ENCODE measurements at places on chromosomes 2 and 18. TPM values are rescaled to one million over a fixed set of nuclear protein-coding genes. Genes with fewer than 3 reads are reported as not detected.

The LNPK gene
- total RNA-seq = 29.0 TPM

The AGXT gene
- total RNA-seq = 0.09 TPM

The THUMPD2 gene
- 14.1 TPM for total RNA-seq

The SIX3 gene
- 0.16 TPM for total RNA-seq

- no peaks in the 10 kb centered on the region for H3K36me3 ChIP-seq
- no peaks in the 10 kb centered on the region for H3K4me1 ChIP-seq
- H3K27me3 ChIP-seq = no peaks in the 10 kb centered on the region
- H3K27ac ChIP-seq = no peak overlapping the region
Observed at GRCh38 chr2:197965756-197966155, 161.4 kb downstream of the PLCL1 start.

GRCh38 chr2:26560892-26561291 is 80.3 kb downstream of the CIB4 start:
- no peak overlapping the region for H3K27ac ChIP-seq
- no peaks in the 10 kb centered on the region for H3K36me3 ChIP-seq
- peaks cover 10% of the 10 kb centered on the region for H3K4me1 ChIP-seq
- no peak for DNase-seq

- no peaks in the 10 kb centered on the region for H3K4me1 ChIP-seq
- no peak for DNase-seq
- no peak overlapping the region for H3K4me3 ChIP-seq
Observed at GRCh38 chr18:50113726-50114125, 81.2 kb downstream of the MYO5B start.

- H3K4me3 ChIP-seq = no peak overlapping the region
- H3K27ac ChIP-seq = peak overlapping the region; percentile 59
- no peaks in the 10 kb centered on the region for H3K36me3 ChIP-seq
- DNase-seq = peak; percentile 81
- peaks cover 9% of the 10 kb centered on the region for H3K4me1 ChIP-seq
Observed at GRCh38 chr2:101113441-101114267, 37.5 kb downstream of the TBC1D8 start.

GRCh38 chr2:145351864-145352425 is 832.0 kb upstream of the ZEB2 start:
- H3K4me1 ChIP-seq = no peaks in the 10 kb centered on the region
- no peak for DNase-seq
- no peaks in the 10 kb centered on the region for H3K27me3 ChIP-seq
- H3K4me3 ChIP-seq = no peak overlapping the region
- no peak overlapping the region for H3K27ac ChIP-seq

GRCh38 chr2:45724335-45724734 is 72.9 kb downstream of the PRKCE start:
- no peaks in the 10 kb centered on the region for H3K27me3 ChIP-seq
- H3K36me3 ChIP-seq = no peaks in the 10 kb centered on the region
- H3K27ac ChIP-seq = no peak overlapping the region
- no peak overlapping the region for H3K4me3 ChIP-seq

DNA sequence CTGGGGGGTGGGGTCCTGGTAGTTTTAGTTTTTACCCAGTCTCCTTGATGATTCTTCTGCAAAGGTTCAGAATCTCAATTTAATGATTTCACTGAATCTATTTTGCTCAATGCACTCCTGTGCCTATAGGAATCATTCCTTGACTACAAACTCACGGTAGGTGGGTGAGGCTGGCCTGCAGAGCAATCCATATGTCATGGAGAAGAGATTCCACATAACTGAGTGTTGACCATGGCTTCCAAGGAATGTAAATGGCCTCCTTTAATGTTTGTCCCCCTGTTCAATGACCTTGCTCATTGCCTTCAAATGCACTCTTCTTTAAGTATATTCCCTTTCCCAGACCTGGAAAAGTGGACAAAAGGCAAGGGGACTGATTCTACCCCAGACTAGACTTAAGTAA is 12.5 kb downstream of the FAP start:
- H3K27ac ChIP-seq = no peak overlapping the region
- no peak for DNase-seq
- H3K27me3 ChIP-seq = no peaks in the 10 kb centered on the region
- H3K4me3 ChIP-seq = no peak overlapping the region

GRCh38 chr18:48046843-48047242 is 116.4 kb upstream of the SMAD2 start:
- H3K4me3 ChIP-seq = no peak overlapping the region
- DNase-seq = no peak
- H3K4me1 ChIP-seq = no peaks in the 10 kb centered on the region
- H3K36me3 ChIP-seq = no peaks in the 10 kb centered on the region
- no peak overlapping the region for H3K27ac ChIP-seq

DNA sequence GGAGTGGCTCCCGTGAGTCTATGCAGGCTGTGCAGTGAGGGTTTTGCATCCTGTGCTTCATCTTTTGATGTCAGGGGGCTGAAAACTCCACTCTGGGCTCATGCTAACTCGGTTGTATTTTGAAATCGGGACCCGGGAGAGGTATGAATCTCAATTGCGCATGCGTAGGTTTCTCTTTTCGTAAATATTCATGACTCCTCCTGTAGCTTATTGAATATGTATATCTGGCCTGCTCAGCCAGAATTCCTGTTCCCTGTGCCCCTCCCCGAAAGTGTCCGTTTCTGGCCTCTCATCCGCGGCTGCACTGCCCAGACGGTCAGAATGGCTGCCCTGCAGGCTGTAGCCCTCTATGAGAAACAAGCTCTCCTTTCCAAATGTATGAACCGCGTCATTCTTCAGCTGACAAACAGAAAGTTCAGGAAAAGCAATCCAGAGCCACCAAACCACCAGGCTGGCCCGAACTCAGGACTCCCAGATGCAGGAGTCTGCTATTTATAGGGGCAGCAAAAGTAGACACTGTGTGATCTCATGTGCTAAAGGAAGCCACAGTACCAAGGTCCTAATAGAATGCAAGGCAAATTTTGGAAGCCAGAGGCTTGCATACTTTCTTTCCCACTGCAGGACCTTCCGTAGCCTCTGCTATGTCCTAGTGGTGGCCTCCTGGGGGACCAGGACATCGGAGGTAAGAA is 41.7 kb downstream of the AKAIN1 start:
- H3K27ac ChIP-seq = no peak overlapping the region
- no peaks in the 10 kb centered on the region for H3K4me1 ChIP-seq
- no peaks in the 10 kb centered on the region for H3K36me3 ChIP-seq
- no peak for DNase-seq
- no peaks in the 10 kb centered on the region for H3K27me3 ChIP-seq
- H3K4me3 ChIP-seq = no peak overlapping the region

All from kidney (tissue), 22 donors.